ENCODE measurements at places on chromosomes 5 and 9. TPM values are rescaled to one million over a fixed set of nuclear protein-coding genes. Genes with fewer than 3 reads are reported as not detected.

- no peaks in the 10 kb centered on the region for H3K4me1 ChIP-seq
- no peak overlapping the region for H3K27ac ChIP-seq
- no peak overlapping the region for H3K4me3 ChIP-seq
- no peaks in the 10 kb centered on the region for H3K27me3 ChIP-seq
- no peaks in the 10 kb centered on the region for H3K36me3 ChIP-seq
- no peak for DNase-seq
Measured at GRCh38 chr5:31362931-31363568, 168.8 kb downstream of the DROSHA start.

- no peak overlapping the region for H3K4me3 ChIP-seq
- no peaks in the 10 kb centered on the region for H3K36me3 ChIP-seq
- H3K27me3 ChIP-seq = no peaks in the 10 kb centered on the region
Measured at GRCh38 chr5:160390787-160391696, 8.8 kb downstream of the FAM200C start.

- no peaks in the 10 kb centered on the region for H3K36me3 ChIP-seq
- no peak overlapping the region for H3K4me3 ChIP-seq
- DNase-seq = no peak
- no peak overlapping the region for H3K27ac ChIP-seq
- no peaks in the 10 kb centered on the region for H3K27me3 ChIP-seq
Measured at GRCh38 chr5:103907001-103907400, 344.4 kb upstream of the NUDT12 start.

GRCh38 chr9:76135902-76136301, 245.4 kb downstream of the PCSK5 start:
- no peaks in the 10 kb centered on the region for H3K36me3 ChIP-seq
- DNase-seq = no peak
- H3K27me3 ChIP-seq = no peaks in the 10 kb centered on the region
- no peaks in the 10 kb centered on the region for H3K4me1 ChIP-seq

GRCh38 chr5:164351245-164351834, 845.9 kb downstream of the MAT2B start:
- H3K4me3 ChIP-seq = no peak overlapping the region
- H3K27ac ChIP-seq = no peak overlapping the region
- no peaks in the 10 kb centered on the region for H3K27me3 ChIP-seq
- no peaks in the 10 kb centered on the region for H3K36me3 ChIP-seq
- no peaks in the 10 kb centered on the region for H3K4me1 ChIP-seq
- no peak for DNase-seq

GRCh38 chr5:109844148-109844547, 154.4 kb downstream of the MAN2A1 start:
- H3K4me3 ChIP-seq = no peak overlapping the region
- H3K27ac ChIP-seq = no peak overlapping the region
- H3K4me1 ChIP-seq = peaks cover 16% of the 10 kb centered on the region
- peaks cover 66% of the 10 kb centered on the region for H3K36me3 ChIP-seq
- DNase-seq = no peak

GRCh38 chr9:712643-713042, 128.9 kb upstream of the DMRT1 start:
- H3K27ac ChIP-seq = no peak overlapping the region
- no peaks in the 10 kb centered on the region for H3K4me1 ChIP-seq
- DNase-seq = no peak
- no peaks in the 10 kb centered on the region for H3K27me3 ChIP-seq

GRCh38 chr5:118590806-118591205, 397.5 kb downstream of the DTWD2 start:
- DNase-seq = no peak
- no peaks in the 10 kb centered on the region for H3K36me3 ChIP-seq
- no peaks in the 10 kb centered on the region for H3K27me3 ChIP-seq
- no peaks in the 10 kb centered on the region for H3K4me1 ChIP-seq
- no peak overlapping the region for H3K4me3 ChIP-seq
- H3K27ac ChIP-seq = no peak overlapping the region

DNA sequence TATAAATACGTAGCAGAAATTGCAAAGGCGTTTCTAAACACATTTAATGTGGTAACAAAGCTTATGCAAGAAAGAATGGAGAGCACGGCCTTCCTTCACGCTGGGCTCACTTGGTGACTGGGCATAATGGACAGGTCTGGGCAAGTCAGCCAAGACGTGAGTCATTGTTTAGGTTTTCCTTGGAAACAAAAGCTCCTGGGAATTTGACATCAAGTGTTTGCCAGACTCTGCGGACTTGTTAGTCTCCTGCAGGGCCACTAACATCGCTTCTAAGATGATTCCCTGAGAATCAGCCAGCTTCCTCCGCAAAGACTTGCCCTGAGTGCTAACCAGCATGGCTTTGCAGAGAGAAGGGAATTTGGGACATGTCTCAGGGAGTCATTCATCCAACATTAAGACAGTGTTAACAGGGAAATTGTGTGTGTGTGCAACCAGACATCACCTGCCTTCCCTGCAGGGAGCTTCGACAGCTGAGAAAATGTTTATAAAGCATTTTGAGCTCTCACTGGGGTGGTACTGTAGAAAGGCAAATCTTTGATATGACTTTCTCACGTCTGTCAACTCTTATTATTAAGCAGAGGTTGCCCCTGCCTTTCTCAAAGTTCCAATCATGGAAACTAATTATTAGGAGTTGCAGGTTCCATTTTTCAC, 182.5 kb downstream of the NTRK2 start:
- H3K4me1 ChIP-seq = no peaks in the 10 kb centered on the region
- DNase-seq = no peak
- H3K27me3 ChIP-seq = no peaks in the 10 kb centered on the region
- H3K27ac ChIP-seq = no peak overlapping the region
- no peak overlapping the region for H3K4me3 ChIP-seq

DNA sequence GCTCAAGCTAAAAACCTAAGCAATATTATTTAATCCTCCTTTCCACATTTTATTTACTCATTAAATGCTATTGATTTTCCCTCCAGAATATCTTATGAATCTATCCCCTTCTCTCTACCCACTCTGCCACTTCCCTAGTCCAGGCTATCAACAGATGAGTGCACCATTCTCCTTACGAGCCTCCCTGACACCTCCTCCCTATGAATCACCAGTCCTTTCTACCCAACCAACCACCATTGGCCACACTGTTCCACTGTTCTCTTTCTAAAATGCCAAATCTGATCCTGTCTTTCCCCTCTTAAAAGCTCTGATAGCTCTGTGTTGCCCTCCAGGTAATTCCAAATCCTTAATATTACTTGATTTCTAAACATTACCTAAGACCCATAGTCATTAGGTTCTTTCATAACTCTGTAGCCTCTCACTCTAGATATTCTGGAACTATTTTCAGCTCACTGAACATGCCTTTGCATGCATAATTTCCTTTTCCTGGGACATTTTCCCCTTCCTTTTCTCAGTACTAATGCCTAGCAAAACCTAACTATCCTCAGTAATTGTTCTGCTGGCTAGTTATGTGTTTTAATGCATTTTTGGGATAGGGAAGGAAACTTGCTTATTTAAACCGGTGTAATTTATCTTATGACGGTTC, 126.3 kb downstream of the UNC13B start:
- no peaks in the 10 kb centered on the region for H3K27me3 ChIP-seq
- DNase-seq = no peak
- no peak overlapping the region for H3K4me3 ChIP-seq

Gene ATP6V1G1
- 144 TPM for total RNA-seq

Gene OTULINL
- total RNA-seq = 55.6 TPM

Gene TTC16
- total RNA-seq = 2.1 TPM

Gene DIRAS2
- not detected for total RNA-seq

Gene UBE2QL1
- total RNA-seq = 0.33 TPM

Gene CLIC3
- 2.1 TPM for total RNA-seq
